ENCODE measurements at places on chromosomes 3 and 15.

DNA sequence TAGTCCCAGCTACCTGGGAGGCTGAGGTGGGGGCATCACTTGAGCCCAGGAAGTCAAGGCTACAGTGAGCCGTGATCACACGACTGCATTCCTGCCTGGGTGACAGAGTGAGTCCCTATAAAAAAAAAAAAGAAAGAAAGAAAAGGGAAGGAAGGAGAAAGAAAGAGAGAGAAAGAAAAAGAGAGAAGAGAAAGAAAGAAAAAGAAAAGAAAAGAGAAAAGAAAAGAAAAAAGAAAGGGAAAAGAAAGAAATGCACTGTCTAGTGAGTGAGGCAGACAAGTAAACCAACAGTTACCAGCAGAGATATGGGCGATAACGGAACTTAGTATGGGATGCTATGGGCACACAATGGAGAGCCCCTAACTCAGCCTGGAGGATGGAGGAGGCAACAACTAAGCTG lies 37.2 kb upstream of the TSEN2 start:
- no peak for DNase-seq

- DNase-seq = peak; percentile 73
Observed at GRCh38 chr15:76312540-76313174, 1.4 kb upstream of the ETFA start.

DNA sequence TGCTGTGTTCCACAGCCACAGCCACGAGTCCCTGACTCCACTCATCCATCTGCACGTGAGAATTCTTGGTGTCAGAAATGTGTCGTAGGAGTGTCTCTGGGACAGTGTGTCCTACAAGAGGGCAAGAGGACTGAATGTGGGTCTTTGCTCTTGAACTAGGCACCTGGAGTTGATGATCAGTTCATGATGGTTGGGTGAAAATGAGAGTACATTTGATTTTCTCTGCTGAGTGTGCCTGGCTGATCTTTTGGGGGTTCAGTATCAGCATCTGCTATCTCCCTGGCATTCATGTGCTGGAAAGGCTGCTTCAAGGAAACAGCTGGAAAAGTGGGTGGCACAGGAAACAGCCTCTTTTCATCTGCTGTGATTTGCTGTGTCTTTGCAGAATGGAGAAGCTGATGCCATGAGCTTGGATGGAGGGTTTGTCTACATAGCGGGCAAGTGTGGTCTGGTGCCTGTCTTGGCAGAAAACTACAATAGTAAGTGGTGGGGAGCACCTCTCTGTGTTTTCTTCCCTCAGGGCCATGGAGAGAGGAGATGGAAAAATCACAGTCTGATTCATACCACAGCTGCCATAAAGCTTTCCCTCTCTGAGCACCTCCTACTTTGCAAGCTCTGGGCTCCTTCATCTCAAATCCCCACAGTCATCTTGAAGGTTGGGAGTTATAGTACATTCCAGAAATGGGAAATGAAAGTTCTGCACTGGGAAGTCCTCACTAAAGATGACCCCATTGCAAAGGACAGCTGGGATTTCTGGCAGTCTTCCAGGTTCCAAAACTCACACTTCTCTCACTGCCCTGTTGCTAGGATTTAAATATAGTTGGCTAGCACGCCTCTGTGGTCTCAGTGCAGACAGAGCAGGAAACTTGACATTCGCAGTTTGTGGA lies 17.8 kb downstream of the TF start:
- no peak for DNase-seq

GRCh38 chr3:17339132-17339575 lies 403.3 kb downstream of the TBC1D5 start:
- no peak for DNase-seq

- DNase-seq = no peak
Observed at GRCh38 chr15:99956820-99957641, 223.8 kb upstream of the LYSMD4 start.

DNA sequence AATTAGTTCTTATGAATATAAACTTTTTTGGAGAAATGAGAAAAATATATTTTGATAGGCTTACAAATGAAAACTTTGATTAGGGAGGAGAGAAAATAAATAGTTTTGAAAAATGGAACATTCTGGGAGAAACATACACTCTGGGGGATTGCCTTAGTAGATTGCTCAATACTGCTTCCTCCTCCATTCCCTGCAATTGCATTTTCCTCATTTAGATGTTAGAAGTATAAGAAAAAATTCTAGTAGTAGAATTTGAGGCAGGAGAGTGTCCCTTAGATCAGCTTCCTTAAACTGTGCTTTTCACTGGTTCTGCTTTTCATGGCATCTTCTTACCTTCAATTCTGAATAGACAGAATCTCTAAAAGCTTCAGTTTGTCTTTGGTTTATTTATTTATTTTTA lies 46.2 kb upstream of the CTDSPL2 start:
- no peak for DNase-seq

- DNase-seq = no peak
Observed at GRCh38 chr15:81497238-81497637, 123.2 kb upstream of the TMC3 start.

GRCh38 chr15:49610157-49610918 lies 10.3 kb downstream of the FAM227B start:
- DNase-seq = no peak

DNA sequence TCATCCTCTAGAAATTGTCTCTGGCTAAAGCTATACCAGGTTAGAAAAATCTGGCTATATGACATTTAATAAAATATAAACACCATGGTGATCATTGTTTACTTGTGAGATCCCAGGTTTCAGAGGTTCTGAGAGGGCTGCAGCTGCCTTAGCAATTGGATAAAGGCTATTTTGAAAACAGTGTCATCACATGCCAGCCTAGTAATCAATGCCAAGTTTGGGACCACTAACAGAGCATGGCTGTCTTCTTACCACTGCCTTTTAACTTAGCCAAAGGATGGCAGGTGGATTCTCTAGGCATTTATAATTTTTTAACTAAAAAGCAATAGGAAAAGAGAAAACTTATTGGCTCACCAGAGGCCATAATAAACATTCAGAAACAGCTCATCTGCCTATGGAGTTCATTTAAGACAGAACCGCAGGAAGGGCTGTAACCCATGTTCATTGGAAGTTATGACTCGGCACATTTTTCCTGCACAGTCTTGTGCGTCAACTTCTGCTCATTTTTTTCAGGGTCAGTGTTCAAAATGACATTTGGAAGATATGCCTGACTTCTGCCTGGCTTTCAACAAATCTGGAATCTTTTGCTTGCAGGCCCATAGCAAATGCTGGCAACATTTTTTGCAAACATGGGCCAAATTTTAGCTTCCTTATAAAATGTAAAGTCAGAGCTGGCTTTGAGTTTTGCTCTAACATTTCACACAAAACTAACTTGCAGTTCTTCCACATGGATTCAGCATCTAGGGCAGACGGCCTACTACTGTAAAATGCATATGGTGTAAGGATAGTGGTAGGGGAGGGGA lies 476.0 kb upstream of the TBL1XR1 start:
- DNase-seq = no peak

DNA sequence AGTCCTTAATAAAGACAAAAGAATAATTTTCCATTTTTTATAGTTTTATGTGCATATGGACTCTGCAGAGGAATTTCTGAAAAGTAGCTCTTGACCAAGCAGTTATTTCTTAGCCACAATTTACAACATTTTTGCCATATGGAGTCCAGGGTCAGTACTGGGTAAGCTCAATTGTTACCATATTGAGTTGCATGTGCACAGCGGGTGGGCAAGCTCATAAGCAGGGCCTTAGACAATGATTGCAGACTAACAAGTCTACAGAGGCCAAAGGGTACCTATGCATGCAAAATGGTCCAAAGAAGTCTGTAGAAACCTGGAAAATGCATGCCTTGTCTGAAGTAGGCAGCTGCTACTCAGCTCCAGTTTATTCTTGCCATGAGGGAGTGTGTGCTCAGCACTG lies 19.0 kb upstream of the ARHGEF26 start:
- no peak for DNase-seq

GRCh38 chr3:8550611-8551010 lies 49.0 kb downstream of the LMCD1 start:
- no peak for DNase-seq

- no peak for DNase-seq
Observed at GRCh38 chr15:49696433-49696832, 75.6 kb downstream of the DTWD1 start.

- no peak for DNase-seq
Observed at GRCh38 chr15:78105476-78106241, 13.3 kb downstream of the SH2D7 start.

- DNase-seq = no peak
Observed at GRCh38 chr15:27805261-27806220, 293.6 kb downstream of the OCA2 start.

DNA sequence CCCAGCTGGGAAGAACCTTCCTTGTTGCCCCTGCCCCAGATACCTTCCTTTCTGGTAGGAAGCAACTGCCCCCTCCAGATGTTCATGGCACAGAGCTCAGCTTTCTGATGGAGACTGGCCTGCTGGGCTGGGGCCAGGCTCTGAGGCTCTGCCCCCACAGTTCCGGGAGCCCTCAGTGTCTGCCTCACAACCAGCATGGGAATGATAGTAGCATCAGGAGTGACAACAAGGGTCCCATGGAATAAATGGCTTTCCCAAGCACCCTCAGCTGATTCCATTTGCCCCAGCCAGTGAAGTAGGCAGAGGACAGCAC lies 65.6 kb upstream of the IQSEC1 start:
- no peak for DNase-seq

DNA sequence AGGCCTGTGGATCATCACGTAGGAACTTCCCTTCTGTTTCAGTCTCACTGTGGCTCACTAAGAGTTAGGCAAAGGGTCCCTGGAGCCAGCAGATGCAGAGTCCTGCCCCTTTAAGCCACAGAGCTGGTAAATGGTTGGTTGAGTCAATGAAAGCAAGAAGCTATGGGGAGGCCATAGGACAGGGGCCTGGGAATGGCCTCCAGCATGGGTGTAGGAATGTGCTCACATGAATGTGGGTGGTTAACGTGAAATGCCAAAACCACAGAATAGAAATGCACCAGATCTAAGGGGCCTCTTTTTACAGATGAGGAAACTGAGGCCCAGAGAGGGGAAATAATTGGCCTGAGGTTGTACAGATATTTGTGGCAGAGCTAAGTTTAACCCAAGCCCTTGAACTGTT lies 150.3 kb downstream of the TLE3 start:
- DNase-seq = no peak

DNA sequence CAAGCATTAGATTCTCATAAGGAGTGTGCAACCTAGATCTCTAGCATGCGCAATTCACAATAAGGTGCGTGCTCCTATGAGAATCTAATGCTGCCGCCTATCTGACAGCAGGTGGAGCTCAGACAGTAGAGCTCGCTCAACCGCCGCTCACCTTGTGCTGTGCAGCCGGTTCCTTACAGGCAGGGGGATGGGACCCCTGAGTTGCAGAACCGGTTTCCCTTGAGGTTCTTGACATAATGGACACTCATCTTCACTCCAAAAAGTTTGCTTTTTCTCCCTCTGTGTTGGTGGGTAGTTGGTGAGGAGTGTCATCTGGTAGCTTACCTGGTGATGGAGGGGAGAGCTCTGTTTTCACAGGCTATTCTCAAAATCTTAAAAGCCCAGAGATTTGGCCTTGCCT lies 324.0 kb upstream of the TBL1XR1 start:
- DNase-seq = peak; percentile 94

DNA sequence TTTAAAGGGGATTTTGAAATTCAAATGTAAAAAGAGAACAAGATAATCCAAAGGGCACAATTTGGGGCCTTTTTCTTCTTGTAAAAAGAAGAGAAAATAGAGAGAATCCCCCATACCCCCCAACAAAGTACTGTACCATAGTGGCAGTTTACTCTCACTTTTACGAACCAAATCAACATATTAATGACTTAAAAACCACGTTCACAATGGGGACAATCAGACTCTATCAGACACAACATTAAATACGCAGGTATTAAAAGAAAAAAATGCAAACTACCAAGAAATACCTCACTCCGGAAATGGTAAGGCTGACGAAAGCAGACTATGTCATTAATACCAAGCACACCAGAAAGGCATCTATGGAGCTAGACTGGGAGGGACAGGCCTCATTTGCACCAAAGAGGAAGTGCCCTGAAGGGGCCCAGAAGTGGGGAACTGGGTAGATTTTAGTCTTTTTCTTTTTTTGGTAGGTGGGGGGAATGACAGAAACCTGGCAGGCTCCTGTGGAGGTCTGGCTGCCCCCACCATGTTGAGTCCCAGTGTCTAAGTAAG lies 134.3 kb downstream of the TIGIT start:
- DNase-seq = no peak

GRCh38 chr3:99638167-99638948 lies at the start of gene COL8A1:
Gene COL8A1 (plus strand): TSS chr3:99638594. CDS start chr3:99790683, 152,089 bp downstream.
- no peak for DNase-seq

GRCh38 chr15:68985361-68985891 lies 29.1 kb upstream of the NOX5 start:
- DNase-seq = no peak

DNA sequence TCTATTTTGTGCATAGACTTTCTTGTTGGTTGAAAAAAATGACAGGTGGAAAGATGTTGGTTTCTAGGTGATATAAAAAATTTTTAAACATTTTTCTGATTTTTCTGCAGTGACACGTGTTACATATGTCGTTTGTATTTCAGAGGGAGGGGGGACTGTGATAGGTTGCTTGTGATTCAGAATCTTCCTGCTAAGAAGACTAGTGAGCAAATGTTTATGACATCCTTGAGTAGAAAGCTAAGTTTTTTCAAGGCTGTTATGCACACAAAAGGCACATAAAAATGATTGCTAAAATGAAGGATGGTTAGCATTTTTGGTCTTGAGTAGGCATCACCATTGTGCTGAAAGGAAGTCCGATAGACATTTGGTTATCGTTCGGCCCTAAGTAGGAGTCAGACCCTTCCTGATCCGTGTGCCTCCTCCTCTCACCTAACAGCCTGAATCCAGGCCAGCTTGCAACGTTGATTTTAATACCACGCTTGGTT lies 1.5 kb downstream of the ZNF639 start:
- peak; percentile 44 for DNase-seq

DNA sequence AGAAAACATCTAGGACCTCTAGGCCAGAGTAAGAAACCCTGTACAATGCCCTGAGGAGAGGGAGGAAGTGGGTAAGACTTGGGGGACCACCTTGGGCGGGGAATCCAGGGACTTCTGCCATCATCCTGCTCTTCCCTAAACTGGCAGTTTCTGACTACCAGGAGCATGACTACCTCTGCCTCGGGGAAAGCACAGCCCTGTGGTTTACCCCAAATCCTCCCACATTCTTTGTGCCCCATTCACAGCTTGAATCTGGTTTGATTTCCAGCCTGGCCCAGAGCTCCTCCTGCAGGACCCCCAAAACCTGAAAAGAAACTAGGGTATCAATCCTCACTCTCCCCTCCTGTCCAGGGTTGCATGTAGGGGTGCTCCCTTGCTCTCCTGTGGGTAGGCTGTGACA lies 4.7 kb downstream of the C3orf18 start:
- no peak for DNase-seq

GRCh38 chr15:63155486-63155885 lies 1.8 kb downstream of the RPS27L start:
- no peak for DNase-seq

DNA sequence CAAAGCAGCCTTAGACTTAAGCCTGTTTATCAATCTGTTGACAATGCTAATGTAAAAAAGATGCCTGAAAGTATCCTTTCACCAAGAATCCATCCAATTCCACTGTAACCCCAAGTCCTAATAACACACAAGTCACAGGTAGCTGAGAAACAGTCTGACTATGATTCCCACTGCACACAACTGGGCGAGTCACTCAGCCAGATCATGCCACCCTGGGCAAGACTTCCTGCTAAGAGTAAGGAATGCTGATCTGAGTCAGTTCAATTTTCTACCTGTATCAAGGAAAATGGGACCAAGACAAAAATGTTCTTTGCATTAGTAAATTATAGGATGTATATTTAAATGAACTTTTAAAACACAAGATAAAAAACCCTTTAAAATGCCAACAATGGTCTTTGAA lies 33.3 kb downstream of the NPTN start:
- DNase-seq = peak; percentile 33

GRCh38 chr15:58678683-58679082 lies 70.8 kb downstream of the ADAM10 start:
- no peak for DNase-seq

Measured in HT-29 (cell line).